ENCODE measurements at places on chromosomes 12 and 14. TPM values are rescaled to one million over a fixed set of nuclear protein-coding genes. Genes with fewer than 3 reads are reported as not detected.

The PTPN6 gene
- 28.4 TPM for total RNA-seq

DNA sequence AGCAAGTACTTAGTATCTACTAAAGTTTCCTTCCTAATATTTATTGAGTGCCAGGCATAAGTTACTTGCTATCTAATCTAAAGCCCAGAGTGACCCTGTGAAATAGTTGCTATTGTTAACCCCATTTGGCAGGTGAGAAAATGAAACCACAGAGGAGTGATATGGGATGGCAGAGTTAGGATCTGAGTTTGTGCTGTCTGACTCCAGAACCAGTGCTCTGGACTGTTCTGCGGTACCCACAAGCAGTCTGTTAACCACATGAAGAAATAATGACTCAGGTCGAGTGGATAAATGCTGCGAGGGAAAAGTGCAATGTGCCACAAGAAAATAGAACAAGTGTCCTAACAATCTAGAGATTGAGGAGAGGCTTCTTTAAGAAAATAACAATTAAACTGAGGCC is 60.7 kb upstream of the GZMB start:
- no peak overlapping the region for H3K4me3 ChIP-seq
- no peak overlapping the region for H3K27ac ChIP-seq
- DNase-seq = no peak
- H3K36me3 ChIP-seq = no peaks in the 10 kb centered on the region
- no peaks in the 10 kb centered on the region for H3K4me1 ChIP-seq

- no peak overlapping the region for H3K4me3 ChIP-seq
- H3K36me3 ChIP-seq = no peaks in the 10 kb centered on the region
- H3K27me3 ChIP-seq = no peaks in the 10 kb centered on the region
- no peak overlapping the region for H3K27ac ChIP-seq
- peaks cover 5% of the 10 kb centered on the region for H3K4me1 ChIP-seq
Measured at GRCh38 chr14:64501411-64502171, 2.0 kb downstream of the ZBTB25 start.

The TSPAN11 gene
- 3.9 TPM for total RNA-seq

The SERPINA4 gene
- not detected for total RNA-seq

DNA sequence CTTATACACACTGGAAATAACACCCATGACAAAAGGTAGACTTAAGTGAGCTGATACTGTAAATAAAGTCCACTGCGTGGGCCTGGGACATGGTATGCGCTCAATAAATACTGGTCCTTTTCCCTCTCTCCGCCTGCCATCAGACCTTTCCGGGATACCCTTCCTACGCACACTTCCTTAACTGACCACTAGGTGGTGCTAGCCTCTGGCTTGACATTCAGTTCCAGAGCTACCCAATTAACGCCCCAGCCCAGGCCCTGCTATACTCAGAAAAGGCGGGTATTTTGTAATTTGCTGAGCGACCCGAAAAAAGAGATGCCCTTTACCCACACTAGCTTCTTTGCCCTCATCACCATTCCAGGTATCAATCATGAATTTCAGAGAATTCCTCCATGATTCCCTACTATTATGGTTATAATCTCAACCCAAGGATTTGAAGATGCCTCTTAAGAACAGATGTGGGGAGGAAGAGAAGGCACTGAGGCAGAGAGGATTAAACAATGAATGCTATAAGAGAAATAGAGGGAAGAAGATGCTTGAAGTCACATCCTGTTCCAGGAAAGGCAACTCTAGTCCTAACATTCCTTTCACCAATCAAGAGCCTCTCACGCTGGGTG is 3.9 kb upstream of the LRP1 start:
- no peak overlapping the region for H3K27ac ChIP-seq
- H3K27me3 ChIP-seq = no peaks in the 10 kb centered on the region
- DNase-seq = no peak
- no peaks in the 10 kb centered on the region for H3K36me3 ChIP-seq
- no peak overlapping the region for H3K4me3 ChIP-seq

DNA sequence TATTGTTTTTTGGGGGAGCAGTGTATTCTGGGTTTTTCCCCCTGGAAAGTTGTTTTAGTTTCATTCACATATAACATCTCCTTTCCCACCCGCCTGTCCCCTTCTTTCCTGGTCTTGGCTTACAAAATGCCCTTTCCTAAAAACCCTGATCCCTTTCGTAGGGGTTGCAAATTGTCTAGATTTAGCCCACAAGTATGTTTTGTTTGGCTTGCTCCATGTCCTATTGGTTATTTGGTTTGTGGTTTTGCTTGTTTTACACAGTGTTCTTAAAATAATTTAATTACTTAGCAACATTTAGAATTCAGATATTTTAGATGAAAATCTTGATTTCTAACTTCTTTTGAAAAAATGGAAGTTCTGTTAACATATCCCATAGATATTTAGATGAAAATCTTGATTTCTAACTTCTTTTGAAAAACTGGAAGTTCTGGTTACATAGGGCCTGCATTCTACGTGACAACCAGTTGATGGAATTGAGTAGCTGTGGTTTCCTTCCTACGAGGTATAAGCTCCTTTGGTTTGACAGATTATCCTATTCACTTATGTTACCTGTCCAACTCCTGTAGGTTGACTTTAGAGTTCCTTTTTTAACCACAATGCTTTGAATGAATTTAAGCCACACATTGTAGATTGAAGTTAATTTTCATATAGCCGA is 89.2 kb upstream of the TMEM263 start:
- DNase-seq = no peak
- H3K4me3 ChIP-seq = no peak overlapping the region

DNA sequence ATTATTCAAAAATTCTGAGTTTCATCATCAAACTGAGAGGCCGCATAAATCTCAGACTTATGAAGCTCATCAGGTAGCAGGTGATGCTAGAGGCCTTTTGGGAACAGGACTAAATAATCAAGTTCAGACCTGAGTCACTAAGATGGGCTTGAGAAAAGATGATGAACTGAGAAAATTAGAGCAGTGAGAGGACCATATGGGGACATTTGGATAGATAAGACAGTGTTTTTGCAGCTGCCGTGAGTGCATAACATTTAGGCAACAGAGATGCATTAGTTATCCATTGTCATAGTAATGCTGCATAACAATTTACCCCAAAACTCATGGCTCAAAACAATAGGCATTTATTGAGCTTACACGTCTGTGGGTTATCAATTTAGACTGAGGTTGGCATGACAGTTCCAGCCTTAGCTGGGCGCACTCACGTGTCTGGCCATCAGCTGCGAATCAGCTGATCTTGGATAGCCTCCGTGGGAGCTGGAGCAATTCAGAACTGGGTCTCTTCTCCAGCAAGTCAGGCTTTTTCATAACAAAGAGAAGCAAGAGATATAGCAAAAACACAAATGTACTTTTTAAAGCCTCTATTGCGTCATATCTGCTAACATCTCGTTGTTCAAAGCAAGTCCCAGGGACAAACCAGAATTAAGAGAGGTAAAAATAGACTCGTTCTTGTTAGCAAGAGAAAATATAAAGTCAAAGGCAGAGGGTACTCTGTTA is 72.8 kb downstream of the CAPZA3 start:
- no peak overlapping the region for H3K4me3 ChIP-seq
- H3K27ac ChIP-seq = no peak overlapping the region
- no peak for DNase-seq
- no peaks in the 10 kb centered on the region for H3K4me1 ChIP-seq

GRCh38 chr14:68607867-68608573 is 184.8 kb downstream of the ZFP36L1 start:
- peaks cover 5% of the 10 kb centered on the region for H3K4me1 ChIP-seq
- H3K4me3 ChIP-seq = no peak overlapping the region
- H3K36me3 ChIP-seq = no peaks in the 10 kb centered on the region

GRCh38 chr12:16359512-16360491 is 12.4 kb downstream of the MGST1 start:
- H3K4me1 ChIP-seq = no peaks in the 10 kb centered on the region
- no peak overlapping the region for H3K4me3 ChIP-seq

The CLMN gene
- total RNA-seq = 8.2 TPM

- no peak overlapping the region for H3K4me3 ChIP-seq
- H3K36me3 ChIP-seq = no peaks in the 10 kb centered on the region
- no peak for DNase-seq
- no peaks in the 10 kb centered on the region for H3K27me3 ChIP-seq
- H3K27ac ChIP-seq = no peak overlapping the region
Measured at GRCh38 chr12:119446459-119446858, 111.9 kb downstream of the CCDC60 start.

DNA sequence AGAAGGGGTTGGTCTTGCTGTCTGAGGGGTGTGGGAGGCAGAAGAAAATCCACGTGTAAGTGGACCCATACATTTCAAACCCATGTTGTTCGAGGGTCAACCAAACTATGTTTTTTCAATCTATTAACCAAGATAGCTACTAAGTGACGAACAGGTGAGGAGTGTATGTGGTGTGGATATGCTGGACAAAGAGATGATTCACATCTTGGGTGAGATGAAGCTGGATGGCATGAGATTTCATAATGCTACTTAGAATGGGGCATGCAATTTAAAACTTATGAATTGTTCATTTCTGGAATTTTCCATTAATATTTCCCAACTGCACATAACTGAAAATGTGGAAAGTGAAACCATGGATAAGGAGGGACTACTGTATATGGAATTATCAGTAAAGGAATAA is 17.9 kb upstream of the KTN1 start:
- DNase-seq = no peak
- no peak overlapping the region for H3K4me3 ChIP-seq
- H3K4me1 ChIP-seq = no peaks in the 10 kb centered on the region
- no peaks in the 10 kb centered on the region for H3K27me3 ChIP-seq

The SIX1 gene
- total RNA-seq = 0.46 TPM

DNA sequence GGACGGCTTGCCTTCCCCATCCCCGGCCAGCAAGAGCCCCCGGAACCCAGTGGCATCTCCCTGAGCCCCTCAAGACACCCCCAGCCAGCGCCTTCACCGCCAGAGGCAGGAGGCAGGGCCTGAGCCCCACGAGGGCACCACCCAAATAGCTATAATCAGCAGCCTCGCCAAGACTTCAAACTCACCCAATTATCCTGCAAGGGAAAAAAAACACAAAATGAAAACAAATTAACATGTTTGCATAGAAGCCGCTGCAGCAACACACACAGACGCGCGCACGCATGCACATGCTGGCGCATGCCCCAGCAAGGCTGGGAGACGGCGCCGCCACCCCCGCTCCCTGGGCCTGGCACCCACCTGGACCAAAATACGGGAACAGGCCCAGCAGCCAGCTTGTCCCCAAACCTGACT is 15.8 kb downstream of the FAM222A start:
- no peak overlapping the region for H3K4me3 ChIP-seq
- no peaks in the 10 kb centered on the region for H3K27me3 ChIP-seq
- no peak overlapping the region for H3K27ac ChIP-seq

DNA sequence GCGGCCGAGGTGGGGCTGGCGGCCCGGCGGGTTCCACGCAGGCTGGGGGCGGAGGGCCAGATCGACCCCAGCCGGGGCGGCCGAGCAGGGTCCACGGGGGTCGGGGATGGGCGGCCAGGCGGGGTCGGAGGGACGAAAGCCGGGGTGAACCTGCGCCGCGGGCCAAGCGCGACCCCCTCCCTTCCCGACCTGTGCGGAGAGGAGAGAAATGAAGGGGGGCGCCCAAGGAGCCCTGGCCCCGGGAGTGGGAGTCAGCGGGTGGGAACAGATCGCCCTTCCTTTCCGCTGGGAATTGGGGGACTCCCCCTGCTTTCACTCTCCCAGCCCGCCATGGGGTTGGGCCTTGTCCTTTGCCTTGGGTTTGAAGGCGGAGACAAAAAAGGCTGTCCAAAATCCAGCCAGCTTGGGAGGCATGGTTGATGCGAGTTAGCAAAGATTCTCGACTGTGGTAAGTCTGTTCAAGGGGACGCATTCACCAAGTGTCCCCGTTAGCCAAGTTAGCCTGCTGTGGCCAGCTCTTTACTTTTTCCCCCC is 559 bp upstream of the CKAP4 start:
- DNase-seq = peak; percentile 74
- H3K4me1 ChIP-seq = peaks cover 1% of the 10 kb centered on the region
- peak overlapping the region; percentile 70 for H3K4me3 ChIP-seq
- no peaks in the 10 kb centered on the region for H3K27me3 ChIP-seq
- H3K27ac ChIP-seq = peak overlapping the region; percentile 56
- no peaks in the 10 kb centered on the region for H3K36me3 ChIP-seq

The PLEK2 gene
- 2.9 TPM for total RNA-seq

Measured in H1 (cell line).